ENCODE measurements at places on chromosomes 1 and 21.
A peak's percentile ranks its signal among the peaks of the same experiment; 100 is the strongest.

DNA sequence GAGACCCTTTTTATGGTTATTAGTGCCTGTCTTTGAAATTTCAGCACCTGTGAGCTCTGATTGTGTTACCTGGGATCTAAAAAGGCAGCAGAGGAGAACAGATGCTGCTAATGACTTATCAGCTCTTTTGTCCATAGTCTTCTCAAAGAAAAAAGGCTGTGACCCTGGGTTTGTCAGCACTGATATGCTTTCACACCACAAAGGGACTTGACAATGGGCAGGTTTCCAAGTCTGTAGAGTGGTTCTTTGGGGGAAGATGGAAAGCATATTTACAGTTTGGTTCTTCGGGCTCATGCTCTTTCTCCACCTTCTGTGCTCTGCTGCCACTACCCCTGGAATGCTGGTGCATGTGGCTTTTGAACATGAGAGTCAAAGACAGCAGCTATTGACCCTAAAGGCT is 32.0 kb downstream of the DNAJC6 start:
- peak; percentile 58 for DNase-seq

- DNase-seq: no peak
Observed at GRCh38 chr1:244971552-244972216, 107.3 kb upstream of the HNRNPU start.

GRCh38 chr1:37513795-37514349 is 694 bp downstream of the MEAF6 start:
- DNase-seq: peak; percentile 85

DNA sequence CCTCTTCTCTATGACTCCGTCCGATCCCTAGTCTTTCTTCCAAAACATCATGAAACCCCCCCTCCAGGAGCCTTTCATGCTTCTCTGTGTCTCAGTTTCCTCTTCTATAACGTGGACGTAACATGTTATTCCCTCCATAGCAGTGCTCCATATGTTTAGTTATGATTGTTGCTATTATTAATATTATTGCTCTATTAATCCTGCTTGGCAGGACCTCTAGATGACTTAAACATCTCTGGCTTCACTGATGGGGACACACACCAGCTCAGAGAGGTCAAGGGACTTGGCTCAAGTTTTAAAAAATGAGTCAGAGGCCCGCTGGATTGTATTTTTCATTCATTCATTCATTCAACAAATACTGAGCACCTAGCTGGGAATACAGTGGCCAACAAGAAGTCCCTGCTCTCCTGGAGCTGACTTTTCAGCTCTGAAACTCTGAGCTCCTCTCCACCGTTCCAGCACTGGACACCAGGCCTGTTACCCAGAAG is 404 bp upstream of the CPLANE2 start:
- DNase-seq: no peak

- no peak for DNase-seq
Observed at GRCh38 chr21:33655588-33656221, 13.4 kb downstream of the ITSN1 start.

GRCh38 chr21:31872452-31873274 is at the start of gene HUNK:
Gene HUNK, plus strand, starts transcription at chr21:31873020. Its CDS starts 655 bp downstream, at chr21:31873675.
- DNase-seq: peak; percentile 84

GRCh38 chr1:162172311-162173102 is 103.0 kb downstream of the NOS1AP start:
- no peak for DNase-seq

DNA sequence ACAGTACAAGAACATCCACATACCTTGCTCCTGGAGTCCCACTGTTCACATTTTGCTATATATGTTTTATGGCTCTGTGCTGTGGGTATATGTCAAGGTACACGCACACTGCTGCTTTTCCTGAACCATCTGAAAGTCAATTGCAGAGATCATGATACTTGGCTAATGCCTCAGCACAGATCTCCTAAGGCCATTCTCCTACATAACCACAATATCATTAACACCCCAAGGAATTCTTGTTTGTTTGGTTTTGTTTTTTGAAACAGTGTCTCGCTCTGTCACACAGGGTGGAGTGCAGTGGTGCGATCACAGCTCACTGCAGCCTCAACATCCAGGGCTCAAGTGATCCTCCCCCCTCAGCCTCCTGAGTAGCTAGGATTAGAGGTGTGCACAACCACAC is 16.0 kb downstream of the CTNNBIP1 start:
- DNase-seq: no peak

DNA sequence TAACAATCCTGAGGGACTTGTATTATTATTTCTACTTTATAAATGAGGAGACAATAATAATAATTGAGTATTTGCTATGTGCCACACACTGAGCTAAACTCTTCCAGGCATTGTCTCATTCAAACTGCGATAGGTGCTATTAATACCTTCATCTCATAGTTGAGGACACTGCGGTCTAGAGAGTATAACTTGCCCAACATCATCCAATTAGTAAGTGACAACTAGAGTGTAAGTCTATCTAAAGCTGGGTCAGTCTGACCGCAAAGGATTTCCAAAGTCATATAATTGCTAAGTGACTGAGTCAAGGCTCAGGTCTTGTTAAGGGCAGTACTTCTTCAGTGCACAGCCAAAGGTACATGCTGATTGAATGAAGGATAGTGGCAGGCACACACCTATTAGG is 9.7 kb downstream of the BCL9 start:
- no peak for DNase-seq

- DNase-seq: no peak
Observed at GRCh38 chr1:30761381-30762151, 4.0 kb upstream of the LAPTM5 start.

DNA sequence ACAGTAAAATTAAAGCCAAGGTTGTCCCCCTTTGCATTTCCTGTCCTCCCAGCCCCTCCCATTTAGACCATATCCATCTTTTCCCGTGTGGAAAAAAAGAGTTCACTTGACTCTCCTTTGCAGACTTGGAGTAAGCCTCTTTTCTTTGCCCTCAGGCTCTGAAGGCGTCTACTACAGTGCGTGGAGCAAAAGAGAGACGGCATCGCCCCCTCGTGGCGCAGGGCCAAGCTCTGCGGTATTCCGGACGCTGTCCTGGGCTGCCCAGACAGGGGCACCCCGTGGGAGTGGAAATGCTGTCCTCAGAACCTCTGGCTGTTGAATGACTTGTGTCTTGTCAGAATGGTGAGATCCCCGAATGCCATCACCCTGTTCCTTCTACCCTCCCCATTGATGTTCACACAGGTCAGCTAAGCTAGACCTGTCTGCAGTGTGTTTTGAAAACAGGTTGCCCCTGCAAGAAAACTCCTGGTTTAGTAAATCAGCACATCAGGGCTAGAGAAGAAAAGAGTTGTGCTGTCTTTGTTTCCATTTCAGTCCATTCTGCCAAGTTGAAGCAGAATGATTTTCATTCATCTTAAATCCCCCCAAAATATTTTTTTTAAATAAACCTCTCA is 12.3 kb upstream of the GJA8 start:
- peak; percentile 48 for DNase-seq

DNA sequence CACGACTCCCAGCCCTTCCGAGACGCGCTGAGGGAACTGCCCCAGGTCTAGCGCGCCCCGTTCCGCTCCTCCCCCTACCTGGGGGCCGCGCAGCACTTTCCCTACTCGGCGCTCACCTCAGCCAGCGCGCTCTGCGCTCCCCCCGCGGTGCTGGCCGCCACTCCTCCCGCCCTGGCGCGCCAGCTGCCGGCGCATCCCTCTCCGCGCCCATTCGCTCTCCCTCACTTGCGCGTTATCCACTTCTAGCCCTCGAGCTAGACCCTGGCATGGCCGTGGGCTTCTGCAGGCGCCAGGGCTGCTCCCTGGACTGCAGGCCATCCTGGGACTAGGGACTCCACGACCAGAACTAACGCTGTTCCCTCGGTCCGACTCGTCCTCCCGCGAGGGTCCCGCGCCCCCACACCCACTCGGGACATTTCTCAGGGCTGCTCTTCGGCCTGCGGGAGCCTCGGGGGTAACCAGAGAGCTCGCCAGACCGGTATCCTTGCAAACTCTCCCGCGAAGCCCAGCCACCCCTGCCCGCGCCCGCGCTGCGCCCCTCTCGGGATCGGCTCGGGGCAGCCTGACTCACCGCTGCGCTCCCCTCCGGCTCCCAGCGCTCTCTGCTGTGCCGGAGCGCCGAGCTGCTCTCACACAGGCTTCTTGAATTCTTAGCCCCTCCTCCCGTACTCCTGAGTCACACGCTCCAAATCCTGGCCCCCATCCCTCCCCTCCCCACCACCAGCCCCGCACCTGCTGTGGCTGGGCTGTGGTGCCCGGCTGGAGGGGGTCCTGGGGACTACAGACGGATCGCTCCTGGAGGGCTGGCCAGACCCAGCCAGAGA is at the start of gene NGF:
Gene NGF, minus strand, starts transcription at position 617 of the 824 bp plus-strand sequence. CDS start 51,454 bp downstream, outside the sequence.
- peak; percentile 82 for DNase-seq

GRCh38 chr1:175870217-175870616 is 126.8 kb upstream of the TNR start:
- DNase-seq: no peak

GRCh38 chr1:245546875-245547274 is 392.1 kb downstream of the KIF26B start:
- DNase-seq: no peak

- DNase-seq: no peak
Observed at GRCh38 chr21:21345296-21345695, 347.1 kb downstream of the NCAM2 start.

GRCh38 chr1:34520111-34520510 is 234.7 kb upstream of the GJB5 start:
- DNase-seq: no peak

DNA sequence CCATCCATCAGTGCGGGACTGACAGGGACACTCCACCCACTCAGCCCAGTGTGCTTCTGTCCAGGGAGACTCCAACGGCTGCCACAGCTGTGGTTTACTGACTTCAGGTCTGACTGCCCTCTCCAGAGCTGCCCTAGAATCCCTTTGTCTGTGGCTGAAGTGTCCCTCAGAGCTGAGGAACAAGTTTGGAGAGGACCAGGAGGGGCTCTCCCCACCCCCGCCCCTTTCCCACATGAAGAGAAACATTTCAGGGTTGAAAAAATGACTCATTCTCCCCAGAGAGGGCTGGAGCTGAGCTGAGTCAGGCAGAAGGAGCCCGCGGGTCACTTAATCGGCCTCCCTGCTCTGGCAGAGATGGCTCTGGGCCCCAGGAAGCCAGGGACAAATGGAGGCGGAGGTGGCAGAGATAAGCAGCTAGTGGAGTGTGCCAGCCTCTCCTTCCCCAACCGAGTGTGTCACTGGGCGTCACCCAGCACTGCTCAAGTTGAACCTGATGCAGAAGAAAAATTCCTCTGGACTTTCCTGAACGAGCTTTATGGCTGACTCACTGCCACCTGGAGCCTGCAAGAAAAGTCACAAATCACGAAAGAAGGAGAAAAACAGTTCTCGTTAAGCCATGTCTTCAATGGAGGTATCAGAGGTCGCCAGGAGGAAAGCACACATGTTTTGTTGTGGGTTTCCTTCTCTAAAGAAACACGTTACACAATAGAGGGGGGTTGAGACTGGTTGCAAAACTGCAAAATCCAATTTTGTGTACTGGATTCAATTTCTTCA is 34.3 kb upstream of the ECE1 start:
- DNase-seq: peak; percentile 35

- DNase-seq: no peak
Observed at GRCh38 chr1:45490121-45490625, 790 bp downstream of the TESK2 start.

DNA sequence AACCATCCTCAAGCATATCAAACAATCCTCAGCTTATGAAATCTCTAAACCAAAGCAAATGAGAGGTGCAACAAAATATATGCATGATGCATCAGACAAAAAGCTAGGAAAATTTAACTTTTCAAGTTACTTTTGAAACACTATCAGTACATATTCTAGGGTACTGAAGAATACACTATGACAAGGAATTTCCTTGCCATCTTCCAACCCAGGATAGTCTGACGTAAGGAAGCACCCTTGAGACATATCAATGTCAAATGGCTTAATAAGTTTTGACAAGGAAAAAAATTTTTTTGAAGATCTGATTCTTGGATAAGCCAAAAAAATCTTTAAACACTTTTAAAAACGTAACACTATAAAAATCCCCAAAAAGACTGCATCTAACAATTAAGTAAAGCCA is 64.9 kb downstream of the KIFAP3 start:
- DNase-seq: no peak

DNA sequence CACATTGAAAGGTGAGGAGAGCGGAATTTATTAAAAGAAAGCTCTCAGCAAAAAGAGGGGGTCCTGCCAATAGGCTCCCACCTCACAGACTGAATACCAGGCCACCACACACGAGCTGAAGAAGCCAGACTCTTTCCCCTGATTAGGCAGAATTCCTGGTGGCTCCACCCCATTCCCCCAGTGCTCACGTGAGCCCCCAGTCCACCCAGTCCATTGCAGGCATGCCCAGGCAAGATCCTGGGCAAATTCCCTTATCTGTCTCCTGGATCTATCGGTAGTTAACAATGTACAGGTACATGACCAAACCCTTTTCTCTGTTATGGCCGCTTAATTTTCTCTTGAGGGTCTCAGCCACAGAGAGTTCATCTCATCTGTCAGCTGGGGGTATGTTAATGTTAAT is 54.6 kb upstream of the BTG3 start:
- no peak for DNase-seq

GRCh38 chr1:237701534-237701933 is 189.2 kb downstream of the ZP4 start:
- no peak for DNase-seq

DNA sequence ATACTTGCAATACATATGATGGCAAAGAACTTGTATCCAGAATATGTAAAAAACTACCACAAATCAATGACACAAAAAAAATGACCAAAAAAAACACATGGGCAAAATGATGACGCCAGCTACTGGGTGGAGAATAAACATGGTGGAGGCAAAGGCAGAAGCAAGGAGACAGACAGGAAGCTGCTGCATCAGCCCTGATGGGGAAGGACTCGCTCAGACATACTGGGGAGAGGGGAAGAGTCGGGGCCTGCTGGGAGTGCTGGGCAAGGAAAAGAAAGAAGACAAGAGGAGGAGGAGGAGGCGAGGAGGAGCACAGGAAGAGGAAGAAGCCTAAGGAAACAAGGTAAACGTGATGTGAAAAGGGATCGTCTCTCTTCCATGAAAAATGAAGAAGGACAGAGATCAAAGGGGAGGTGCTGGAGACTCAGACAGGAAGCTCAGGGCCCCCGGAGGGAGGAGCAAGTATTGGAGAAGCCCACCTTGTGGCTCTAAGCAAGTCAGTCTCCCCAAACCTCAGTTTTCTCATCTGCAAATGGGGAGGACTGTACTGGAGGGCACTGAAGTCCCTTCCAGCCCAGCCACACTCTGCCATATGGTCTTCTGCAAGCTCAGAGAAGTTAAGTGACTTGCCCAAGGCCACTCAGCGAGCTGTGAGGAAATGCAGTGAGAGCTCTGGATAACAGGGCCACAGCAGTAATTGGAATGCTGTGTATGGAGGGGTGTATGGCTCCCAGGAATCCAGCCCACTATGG is 24.2 kb downstream of the OLFML2B start:
- DNase-seq: no peak

DNA sequence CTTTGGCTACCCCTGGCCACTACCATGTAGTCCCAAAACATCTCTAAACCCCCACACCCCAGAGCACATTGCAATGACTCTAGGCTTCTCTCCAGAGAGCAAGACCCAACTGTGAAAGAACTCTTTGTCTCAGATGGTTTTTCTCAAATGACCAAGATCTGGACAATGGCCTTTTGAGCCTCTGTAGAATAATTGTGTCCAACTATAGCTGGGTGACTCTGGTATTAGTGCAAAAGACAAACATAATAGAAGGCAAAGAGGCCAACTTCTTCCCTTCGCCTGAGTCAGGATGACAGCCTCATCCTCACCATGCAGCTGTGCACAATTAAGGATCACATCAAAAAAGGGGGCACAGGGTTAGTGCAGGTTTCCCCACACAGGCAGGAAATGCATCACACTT is 139.6 kb downstream of the BRINP2 start:
- DNase-seq: no peak

GRCh38 chr1:110645821-110646735 is 28.7 kb downstream of the KCNA3 start:
- no peak for DNase-seq
